CD14-positive monocyte (primary cell): ENCODE measurements at places on chromosomes 2 and 18. TPM values are rescaled to one million over a fixed set of nuclear protein-coding genes. Genes with fewer than 3 reads are reported as not detected.

Gene FSHR
- polyA plus RNA-seq = not detected

Gene ATIC
- polyA plus RNA-seq = 20.8 TPM

Gene C2orf66
- not detected for polyA plus RNA-seq

GRCh38 chr2:181165199-181165868 lies 184.9 kb downstream of the UBE2E3 start:
- H3K4me3 ChIP-seq = peak overlapping the region; percentile 35
- H3K27me3 ChIP-seq = no peaks in the 10 kb centered on the region
- no peak for DNase-seq

DNA sequence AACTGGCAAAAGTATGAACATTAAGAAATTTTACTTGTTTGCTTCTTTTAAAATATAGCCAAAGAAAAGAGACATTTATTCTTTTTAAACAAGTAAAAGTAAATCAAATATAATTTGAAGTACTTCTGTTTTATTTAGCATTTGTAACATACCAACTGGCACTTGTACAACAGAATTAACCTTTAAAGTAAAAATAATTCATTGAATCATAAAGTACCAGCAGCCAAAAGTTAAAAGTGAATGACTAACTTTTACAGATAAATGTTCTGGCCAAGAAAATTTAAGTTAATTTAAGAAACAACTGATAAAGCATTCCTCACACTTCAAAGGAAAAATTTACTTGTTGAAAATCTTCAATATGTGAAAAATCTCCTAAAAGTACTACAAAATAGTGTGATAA lies 23.8 kb downstream of the RTTN start:
- no peak overlapping the region for H3K4me3 ChIP-seq
- H3K4me1 ChIP-seq = no peaks in the 10 kb centered on the region
- no peaks in the 10 kb centered on the region for H3K27me3 ChIP-seq

DNA sequence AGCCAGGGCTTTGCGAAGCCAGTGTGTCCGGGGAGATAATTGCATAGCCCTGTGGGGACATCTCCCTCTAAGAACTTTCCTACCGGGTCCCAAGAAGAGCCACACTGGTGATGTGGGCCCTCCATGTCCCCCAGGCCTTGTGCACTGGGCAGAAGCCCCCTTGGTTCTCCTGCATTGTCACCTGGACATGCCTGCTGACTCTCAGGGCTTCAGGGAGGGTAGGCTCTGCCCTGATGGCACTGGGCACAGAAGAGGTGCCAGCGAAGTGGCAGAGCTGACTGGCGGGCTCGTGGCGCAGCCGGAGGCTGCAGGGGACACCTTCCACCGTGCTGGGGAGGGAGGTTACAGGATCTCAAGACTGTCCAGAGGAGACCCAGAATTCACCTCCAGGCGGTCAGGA lies 28.3 kb downstream of the GLI2 start:
- no peak overlapping the region for H3K27ac ChIP-seq
- no peaks in the 10 kb centered on the region for H3K27me3 ChIP-seq
- no peak overlapping the region for H3K4me3 ChIP-seq
- DNase-seq = no peak
- H3K36me3 ChIP-seq = no peaks in the 10 kb centered on the region
- no peaks in the 10 kb centered on the region for H3K4me1 ChIP-seq

Gene TFCP2L1
- 0.03 TPM for polyA plus RNA-seq

GRCh38 chr2:120599072-120599471 lies 136.6 kb upstream of the GLI2 start:
- no peak overlapping the region for H3K27ac ChIP-seq
- no peaks in the 10 kb centered on the region for H3K36me3 ChIP-seq
- no peaks in the 10 kb centered on the region for H3K27me3 ChIP-seq

Gene INO80C
- polyA plus RNA-seq = 17.7 TPM

GRCh38 chr2:106764614-106765013 lies 121.4 kb downstream of the ST6GAL2 start:
- H3K36me3 ChIP-seq = no peaks in the 10 kb centered on the region
- no peaks in the 10 kb centered on the region for H3K4me1 ChIP-seq
- H3K4me3 ChIP-seq = no peak overlapping the region

Gene SLC9A4
- not detected for polyA plus RNA-seq

GRCh38 chr2:96108151-96108540 lies 8.2 kb downstream of the ADRA2B start:
- H3K27ac ChIP-seq = no peak overlapping the region
- H3K27me3 ChIP-seq = no peaks in the 10 kb centered on the region
- H3K4me1 ChIP-seq = peaks cover 15% of the 10 kb centered on the region
- H3K4me3 ChIP-seq = no peak overlapping the region
- no peaks in the 10 kb centered on the region for H3K36me3 ChIP-seq

- no peaks in the 10 kb centered on the region for H3K4me1 ChIP-seq
- H3K27me3 ChIP-seq = no peaks in the 10 kb centered on the region
- no peak for DNase-seq
- H3K27ac ChIP-seq = no peak overlapping the region
- no peaks in the 10 kb centered on the region for H3K36me3 ChIP-seq
- no peak overlapping the region for H3K4me3 ChIP-seq
Observed at GRCh38 chr18:60599267-60599666, 226.7 kb upstream of the MC4R start.

DNA sequence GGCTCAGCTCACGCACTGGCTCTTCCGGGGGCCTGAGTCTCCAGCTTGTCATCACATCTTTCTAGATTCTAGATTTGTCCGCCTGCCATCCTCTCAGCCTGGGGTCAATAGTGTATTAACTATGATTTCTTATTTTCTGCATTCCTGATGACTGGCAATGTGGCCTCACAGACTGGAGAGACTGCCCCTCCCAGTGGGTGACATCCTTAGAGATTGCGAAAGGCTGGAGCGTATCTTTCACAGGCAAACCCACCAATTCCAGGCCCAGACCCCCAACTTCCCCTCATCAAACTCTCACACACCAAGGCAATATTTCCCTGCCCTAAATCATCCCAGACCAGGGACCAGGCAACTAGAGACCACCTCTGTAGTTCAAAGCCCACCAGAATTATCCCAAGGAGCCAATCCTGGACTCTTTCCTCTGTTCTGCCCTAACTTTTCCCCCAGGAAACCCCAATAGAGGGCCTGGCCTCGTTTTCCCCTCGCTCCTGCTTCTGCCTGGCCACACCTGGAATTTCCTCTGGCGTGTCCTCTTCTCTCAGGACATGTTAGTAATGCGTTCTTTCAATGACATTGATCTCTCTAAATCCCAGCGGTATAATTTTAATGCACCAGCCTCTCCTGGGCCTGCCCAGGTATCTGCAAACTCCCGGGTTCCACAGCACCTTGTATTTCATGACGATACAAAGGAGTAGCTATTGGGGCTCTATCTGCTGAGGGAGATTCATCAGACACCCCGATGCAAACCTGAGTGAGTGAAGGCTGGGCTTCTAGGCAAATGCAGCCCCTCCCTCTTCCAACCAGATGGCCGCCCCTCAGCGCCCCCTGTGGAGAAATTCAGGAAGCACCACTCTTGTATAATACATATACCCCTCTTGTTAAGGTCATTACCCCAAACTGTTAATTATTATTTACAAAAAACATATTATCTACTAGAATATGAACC lies 2.4 kb upstream of the KCNF1 start:
- H3K4me3 ChIP-seq = no peak overlapping the region
- H3K36me3 ChIP-seq = no peaks in the 10 kb centered on the region
- peaks cover 46% of the 10 kb centered on the region for H3K27me3 ChIP-seq
- no peak for DNase-seq
- H3K27ac ChIP-seq = no peak overlapping the region

DNA sequence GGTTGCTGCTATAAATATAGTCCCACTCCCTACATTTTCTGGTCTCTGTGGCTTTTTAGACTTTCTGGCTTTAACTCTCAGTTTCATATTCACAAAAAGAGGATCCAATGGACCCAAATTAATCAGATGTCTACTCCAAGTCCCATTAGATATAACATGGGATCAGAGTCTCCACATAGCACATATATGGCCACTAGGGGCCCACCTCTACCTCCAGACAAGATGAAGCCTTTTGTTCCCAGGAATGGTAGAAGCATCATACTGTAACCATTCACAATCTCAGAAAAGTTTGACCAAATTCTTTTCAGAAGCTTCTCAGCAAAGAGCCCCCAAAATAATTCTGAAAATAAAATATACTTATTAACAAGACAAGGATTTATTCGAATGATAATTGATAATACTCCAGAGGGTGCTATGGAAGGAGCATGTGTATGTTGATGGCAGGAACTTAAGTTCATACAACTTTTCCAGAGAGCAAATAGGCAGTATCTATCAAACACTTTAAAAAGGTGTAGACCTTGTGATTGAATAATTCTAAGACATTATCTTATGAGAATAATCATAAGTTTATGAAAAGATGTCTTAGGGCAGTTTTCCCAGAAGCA lies 382.3 kb upstream of the CRIM1 start:
- H3K36me3 ChIP-seq = no peaks in the 10 kb centered on the region
- H3K4me3 ChIP-seq = no peak overlapping the region
- H3K27me3 ChIP-seq = no peaks in the 10 kb centered on the region
- no peaks in the 10 kb centered on the region for H3K4me1 ChIP-seq
- no peak overlapping the region for H3K27ac ChIP-seq

GRCh38 chr2:213248637-213249036 lies 35.6 kb upstream of the SPAG16 start:
- no peak for DNase-seq
- no peaks in the 10 kb centered on the region for H3K27me3 ChIP-seq
- no peaks in the 10 kb centered on the region for H3K36me3 ChIP-seq
- no peak overlapping the region for H3K4me3 ChIP-seq
- no peak overlapping the region for H3K27ac ChIP-seq

Gene UGT1A10
- polyA plus RNA-seq = not detected

DNA sequence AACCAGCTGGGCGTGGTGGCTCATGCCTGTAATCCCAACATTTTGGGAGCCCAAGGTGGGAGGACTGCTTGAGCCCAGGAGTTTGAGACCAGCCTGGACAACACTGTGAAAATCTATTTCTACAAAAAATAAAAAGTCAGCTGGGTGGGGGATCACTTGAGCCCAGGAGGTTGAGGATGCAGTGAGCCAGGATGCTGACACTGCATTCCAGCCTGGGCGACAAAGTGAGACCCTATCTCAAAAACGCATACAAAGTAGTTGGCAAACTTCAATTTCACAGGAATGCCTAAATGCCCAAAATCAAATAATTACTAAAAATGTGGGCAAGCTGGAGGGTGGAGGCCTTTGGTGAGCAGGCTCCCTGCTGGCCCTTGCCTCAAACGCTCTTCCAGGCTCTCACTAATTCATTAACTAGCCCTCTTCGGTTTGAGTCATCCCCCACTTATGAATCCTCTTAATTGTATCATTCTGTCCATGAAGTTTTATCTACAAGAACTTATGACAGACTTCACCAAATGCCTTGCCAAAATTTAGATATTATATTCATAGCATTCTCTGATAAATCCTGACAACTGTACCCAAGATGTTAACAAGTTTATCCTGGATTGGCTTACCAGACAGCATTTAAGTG lies 68.7 kb upstream of the ZFP36L2 start:
- no peaks in the 10 kb centered on the region for H3K27me3 ChIP-seq
- peak overlapping the region; percentile 81 for H3K27ac ChIP-seq
- peaks cover 26% of the 10 kb centered on the region for H3K4me1 ChIP-seq
- no peak overlapping the region for H3K4me3 ChIP-seq

GRCh38 chr2:35976611-35977010 lies 379.0 kb upstream of the CRIM1 start:
- H3K27ac ChIP-seq = no peak overlapping the region
- H3K27me3 ChIP-seq = no peaks in the 10 kb centered on the region
- no peak overlapping the region for H3K4me3 ChIP-seq
- DNase-seq = no peak
- H3K4me1 ChIP-seq = no peaks in the 10 kb centered on the region

DNA sequence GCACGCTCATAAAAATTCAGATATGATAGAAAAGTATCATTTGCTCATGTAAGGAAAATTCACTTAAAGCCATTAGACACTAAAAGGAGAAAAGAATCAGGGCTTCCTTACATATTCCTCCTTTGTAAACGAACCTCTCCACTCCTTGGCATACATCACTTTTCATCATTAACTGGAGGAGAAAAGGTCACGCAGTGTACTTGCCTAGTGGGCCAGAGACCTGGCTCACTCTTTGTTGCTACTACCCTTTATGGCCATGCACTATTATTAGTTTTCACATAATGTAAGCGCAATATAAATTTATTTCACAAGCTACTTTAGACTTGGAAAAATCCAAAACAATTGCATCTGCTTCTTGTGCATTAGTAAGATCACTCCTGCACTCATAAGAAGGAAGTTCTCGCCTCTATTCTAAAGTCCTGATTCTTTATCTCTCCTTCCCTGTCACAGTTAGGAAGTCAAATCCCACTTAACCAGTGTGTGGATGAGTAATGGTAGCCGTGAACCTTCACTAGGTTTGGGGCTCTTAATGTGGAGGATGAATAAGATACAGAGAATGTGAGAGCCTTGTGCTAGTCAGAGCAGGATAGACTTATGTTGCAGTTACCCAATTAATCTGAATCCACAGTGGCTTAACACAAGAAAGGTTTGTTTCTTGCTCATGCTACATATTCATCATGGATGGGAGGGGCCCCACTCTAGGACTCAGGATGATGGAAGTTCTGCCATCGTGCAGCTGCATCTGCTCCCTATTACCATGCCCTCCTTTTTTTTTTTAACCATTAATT lies 115.0 kb upstream of the GLS start:
- H3K4me3 ChIP-seq = no peak overlapping the region
- no peak for DNase-seq

DNA sequence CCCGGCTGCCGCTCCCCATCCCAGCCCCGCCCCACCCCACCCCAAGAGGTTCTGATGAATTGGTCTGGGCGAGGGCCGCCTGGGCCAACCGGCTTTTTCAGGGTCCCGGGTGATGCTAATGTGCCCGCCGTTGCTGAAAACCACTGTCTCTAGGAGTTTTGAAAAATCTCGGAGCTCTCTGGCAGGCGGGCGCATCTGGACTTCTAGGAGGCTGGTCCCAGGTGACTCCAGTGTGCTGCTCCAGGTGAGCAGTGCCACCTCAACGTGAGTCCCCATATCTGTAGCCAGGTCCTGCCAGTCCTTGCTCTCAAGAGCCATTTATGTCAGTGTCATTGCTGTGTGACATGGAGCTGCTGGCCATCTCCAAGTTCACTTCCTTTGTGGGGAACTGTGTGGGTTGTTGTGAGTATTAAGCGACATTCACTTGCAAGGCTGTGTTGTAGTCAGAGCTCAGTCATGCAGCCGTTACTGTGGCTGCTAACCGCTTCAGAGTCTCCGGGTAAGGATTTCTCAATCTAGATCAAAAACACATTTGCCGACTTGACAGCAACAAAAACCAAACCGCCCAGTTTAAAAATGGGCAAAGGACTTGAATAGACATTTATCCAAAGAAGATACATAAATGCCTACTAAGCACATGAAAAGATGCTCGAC lies at the start of gene RFX8:
Gene RFX8 (minus strand): TSS at position 382 of the 654 bp plus-strand sequence. CDS start 8,264 bp downstream, outside the sequence.
- H3K36me3 ChIP-seq = no peaks in the 10 kb centered on the region
- no peak within 1 kb of the TSS for H3K27ac ChIP-seq
- peaks cover 45% of the 10 kb centered on the region for H3K4me1 ChIP-seq
- peak; percentile 90 for DNase-seq

Gene SCYGR3
- polyA plus RNA-seq = not detected

GRCh38 chr18:23584019-23584983 lies 2.0 kb downstream of the NPC1 start:
- H3K27me3 ChIP-seq = no peaks in the 10 kb centered on the region
- H3K36me3 ChIP-seq = peaks cover 7% of the 10 kb centered on the region
- H3K27ac ChIP-seq = no peak overlapping the region

- no peak overlapping the region for H3K27ac ChIP-seq
- DNase-seq = no peak
- H3K27me3 ChIP-seq = no peaks in the 10 kb centered on the region
- no peak overlapping the region for H3K4me3 ChIP-seq
- H3K36me3 ChIP-seq = peaks cover 11% of the 10 kb centered on the region
Observed at GRCh38 chr2:40108851-40109250, 329.8 kb upstream of the THUMPD2 start.

Gene SERPINB4
- polyA plus RNA-seq = not detected

Gene FBLN7
- not detected for polyA plus RNA-seq

Gene MC4R
- polyA plus RNA-seq = not detected

- H3K27me3 ChIP-seq = peaks cover 54% of the 10 kb centered on the region
- DNase-seq = no peak
- no peaks in the 10 kb centered on the region for H3K36me3 ChIP-seq
- H3K27ac ChIP-seq = no peak overlapping the region
Observed at GRCh38 chr18:61825386-61825785, 67.4 kb downstream of the RNF152 start.

Gene ITGA4
- 97.3 TPM for polyA plus RNA-seq

Gene GULP1
- not detected for polyA plus RNA-seq
